Neural progenitor cell (in vitro differentiated cells): ENCODE measurements at places on chromosomes 6 and 20. TPM values are rescaled to one million over a fixed set of nuclear protein-coding genes. Genes with fewer than 3 reads are reported as not detected.

The SPATA25 gene
- total RNA-seq, result 0.43 and 0.54 TPM in 2 replicates

The NRN1 gene
- 0.74 and 1.3 TPM in 2 replicates for total RNA-seq

The VEGFA gene
- 49.6 and 78.6 TPM in 2 replicates for total RNA-seq

The ID4 gene
- 23.9 and 29.2 TPM in 2 replicates for total RNA-seq

The MUC21 gene
- total RNA-seq, result not detected in 2 replicates
